ENCODE measurements at places on chromosomes 7 and 10.

DNA sequence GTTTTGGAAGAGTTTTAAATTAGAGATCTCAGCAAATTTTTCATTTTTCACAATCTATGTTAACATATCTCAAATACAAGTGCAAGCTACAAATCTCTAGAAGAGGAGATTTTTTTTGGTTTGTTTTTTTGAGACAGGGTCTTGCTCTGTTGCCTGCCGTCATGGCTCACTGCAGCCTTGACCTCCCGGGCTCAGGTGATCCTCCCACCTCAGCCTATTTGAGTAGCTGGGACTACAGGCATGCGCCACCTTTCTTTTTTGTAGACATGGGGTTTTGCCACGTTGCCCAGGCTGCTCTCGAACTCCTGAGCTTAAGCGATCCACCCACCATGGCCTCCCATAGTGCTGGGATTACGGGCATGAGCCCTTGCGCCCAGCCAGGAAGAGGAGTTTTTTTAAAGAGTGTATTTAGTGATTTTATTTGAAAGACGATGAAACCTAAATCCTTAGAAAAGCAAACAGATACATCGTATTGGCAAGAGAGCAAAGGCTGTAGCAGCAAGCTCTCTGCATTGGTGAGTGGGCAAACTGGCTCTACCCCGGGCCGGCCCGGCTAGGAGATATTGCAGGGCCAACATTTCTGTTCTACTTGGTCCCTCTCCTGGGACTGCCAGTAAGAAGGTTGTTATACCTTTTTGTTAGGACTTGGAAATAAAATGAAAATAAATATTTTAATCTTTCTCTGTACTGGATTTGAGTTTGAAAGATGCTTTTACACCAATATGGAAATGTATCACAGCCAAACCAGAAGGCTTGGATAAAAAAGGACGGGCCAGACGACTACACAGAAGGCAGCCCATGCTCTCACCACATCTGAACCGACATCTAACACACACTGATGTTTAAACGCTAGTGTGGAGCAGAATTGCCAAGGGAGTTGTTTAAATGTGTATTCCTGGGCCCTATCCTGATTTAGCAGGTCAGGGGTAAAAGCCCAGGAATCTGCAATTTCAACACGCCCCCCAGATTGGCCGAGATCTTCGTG is 49.6 kb upstream of the RHEB start:
- DNase-seq = no peak

DNA sequence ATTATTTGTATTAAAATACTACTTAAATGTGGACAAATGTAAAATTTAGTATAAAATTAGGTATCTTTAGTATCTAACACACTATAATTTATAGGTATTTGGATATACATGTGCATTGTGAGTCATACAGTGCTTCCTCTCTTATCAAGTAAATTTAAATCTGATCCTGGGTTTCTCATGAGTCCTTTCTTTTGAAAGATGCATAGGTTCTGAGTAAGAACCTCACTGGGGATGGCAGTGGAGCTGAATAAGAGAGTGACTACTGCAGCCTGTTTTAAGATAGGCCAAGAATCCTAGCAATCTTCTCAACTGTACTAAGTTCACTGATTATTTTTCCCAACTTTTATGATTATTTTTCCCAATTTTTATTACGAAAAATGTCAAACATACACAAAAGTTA is 16.2 kb downstream of the CEP55 start:
- no peak for DNase-seq

DNA sequence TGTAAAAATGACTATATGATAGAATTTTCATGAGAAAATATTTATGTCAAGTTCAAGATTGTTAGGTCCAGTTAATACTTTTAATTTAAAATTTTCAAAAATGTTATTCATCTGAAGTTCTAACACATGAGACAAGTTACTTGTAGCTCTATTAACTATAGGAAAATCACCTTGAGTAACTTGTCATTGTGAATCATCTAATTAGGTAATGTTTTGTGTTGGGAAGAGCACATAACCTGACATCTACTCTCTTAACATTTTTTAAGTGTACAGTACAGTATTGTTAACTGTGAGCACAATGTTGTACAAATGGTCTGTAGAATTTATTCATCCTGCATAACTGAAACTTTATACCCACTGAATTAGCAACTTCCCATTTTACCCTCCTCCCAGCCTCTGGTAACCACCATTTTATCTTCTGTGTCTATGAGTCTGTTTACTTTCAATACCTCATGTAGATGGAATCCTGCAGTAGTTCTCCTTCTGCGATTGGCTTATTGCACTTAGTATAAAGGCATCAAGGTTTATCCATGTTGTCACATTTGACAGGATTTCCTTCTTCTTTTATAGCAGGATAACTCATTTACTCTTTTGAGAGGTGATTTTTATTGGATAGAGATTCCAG is 54.6 kb downstream of the ARL4A start:
- DNase-seq = no peak

- DNase-seq = no peak
Observed at GRCh38 chr10:13787015-13787421, 200.3 kb downstream of the PRPF18 start.

DNA sequence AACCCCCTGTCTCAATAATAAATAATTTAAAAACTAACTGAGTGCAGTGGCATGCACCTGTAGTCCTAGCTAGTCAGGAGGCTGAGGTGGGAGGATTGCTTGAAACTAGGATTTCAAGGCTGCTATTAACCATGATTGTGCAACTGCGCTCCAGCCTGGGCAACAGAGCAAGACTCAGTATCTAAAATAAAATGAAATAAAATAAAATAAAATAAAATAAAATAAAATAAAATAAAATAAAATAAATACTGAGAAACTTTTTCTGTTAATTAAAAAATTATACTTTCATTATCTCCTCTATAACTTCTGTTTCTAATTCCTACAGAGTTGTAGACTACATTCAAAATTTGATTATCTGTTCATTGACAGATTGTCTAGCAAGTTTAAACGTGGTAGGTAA is 999.4 kb downstream of the ANKRD7 start:
- no peak for DNase-seq

DNA sequence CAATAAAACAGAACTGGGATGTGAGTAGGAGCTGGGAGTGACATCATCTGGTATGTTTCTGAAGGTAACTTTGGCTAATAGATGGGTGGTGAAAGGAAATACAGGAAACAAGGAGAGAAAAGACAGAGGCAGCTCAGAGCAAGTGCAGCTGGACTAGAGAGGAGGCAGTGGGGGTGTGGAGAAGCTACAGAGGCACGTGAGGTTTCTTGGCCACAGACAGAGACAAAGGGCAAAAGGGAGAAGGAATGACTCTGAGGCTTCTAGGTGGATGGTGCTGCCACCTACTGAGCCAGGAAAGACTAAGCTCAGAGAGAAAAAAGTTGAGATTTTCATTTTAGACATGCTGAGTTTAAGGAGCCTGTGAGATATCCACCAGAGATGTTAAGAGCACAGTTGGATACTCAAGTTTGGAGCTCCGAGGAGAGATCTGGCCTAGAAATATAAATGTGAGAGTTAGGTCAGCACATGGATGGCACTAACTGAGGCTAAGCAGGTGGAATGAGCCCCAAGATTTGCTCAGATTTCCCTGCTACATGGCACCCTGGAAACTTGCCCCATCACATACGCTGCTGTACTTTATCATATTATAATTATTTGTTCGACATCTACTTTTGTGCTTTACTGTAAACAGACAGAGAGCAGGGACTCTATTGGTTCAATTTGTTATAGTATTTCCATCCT is 293.0 kb upstream of the IMMP2L start:
- DNase-seq = peak; percentile 59

DNA sequence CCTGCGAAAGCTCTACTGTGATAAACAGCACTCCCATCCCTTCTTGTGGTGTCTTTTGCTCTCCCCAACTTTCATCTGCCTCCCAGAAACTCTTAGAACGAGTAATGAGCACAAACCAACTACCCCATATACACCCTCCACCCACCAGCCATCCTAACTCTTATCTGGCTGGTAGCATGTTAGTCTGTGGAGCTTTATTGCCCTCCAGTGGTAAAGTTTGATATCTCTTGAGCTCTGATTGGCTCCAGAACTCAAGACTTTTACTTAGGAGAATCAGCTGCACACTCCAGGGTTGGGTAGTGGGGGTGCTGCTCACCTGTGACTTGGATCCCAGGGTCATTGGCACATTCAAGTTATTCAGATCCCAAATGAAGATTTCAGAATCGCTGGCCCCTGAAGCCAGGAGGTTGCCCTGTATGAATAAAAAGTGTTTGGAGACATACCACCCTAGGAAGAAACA is 10.9 kb downstream of the SEC31B start:
- DNase-seq = peak; percentile 81

- DNase-seq = no peak
Observed at GRCh38 chr10:35378541-35379210, 42.4 kb downstream of the CCNY start.

DNA sequence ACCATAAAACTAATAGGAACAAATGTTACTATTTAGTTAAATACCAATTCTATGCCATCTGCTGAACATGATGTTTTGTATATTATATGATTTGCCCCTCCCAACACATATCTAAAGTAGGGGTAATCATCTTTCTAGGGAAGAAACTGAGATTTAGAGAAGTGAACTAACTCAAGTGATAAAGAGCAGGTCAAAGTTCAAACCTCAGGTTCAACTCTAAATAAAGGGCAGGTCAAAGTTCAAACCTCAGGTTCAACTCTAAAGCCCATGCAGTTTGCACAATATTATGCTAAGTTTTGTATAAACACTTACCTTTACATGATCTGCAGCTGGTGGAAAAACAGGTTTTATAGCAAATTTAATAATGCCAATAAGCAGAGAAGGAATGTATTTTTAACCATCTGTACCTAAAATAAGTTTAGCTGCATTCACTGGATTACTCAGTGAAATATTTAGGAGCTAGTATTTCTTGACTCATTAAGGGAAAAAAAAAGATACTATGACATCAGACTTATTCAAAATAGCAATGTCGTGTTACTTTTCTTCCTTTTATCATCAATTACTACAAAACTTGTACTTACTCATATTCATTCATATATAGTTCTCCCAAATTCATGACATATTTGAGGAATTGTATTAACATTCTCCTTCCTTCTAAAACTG is 1194.3 kb upstream of the CELF2 start:
- DNase-seq = no peak

GRCh38 chr10:29557665-29558064 is 77.1 kb downstream of the SVIL start:
- no peak for DNase-seq

DNA sequence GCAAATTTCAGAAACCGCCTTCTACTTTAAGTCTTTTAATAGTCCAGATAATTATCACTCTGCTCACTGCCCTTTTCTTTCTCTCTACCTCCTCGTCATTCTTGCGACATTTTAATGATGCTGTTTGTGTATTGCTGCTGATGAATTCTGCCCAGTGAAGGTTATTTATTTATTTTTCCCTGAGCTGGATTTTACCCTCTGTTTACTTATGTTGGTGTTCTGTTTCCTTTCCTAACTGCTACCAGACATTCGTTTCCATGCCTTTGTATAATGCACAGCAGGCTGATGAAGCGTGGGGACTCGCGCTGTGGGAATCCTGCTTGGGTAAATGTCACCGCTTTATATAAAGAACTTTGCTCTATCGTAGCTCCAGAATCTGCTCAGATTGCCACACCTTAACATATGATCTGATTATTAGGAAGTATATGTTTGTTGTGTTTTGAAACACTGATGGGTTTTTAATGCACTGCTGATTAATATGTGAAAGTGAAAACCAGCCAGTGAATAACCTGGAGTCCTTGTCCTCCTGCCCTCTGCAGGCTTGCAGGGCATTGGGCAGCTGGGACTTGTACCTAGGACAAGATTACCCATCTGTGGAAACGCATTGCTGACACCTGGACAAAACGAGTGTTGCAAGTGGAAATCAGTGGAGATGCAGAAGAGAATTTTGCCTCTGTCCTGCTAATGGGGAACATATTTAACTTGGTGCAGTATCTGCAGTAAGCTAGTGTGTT is 291.5 kb downstream of the SDK1 start:
- peak; percentile 28 for DNase-seq

DNA sequence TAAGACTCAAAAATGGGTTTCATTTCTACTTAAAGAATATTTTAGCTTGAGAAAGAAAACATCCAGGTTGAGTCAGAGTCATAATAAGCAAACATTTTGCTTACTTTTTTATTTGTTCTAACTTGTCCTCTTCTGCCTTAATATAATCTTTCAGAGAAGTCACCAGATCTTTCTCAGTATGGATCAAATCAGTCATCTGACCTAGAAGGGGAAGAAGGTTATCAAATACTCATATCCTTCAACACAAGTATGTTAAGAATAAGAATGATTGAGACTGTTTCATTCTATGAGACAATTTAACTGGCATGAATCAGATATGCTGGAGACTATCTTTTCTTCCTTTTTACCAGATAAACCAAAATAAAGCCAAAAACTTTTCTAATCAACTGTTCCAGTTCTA is 23.0 kb downstream of the P4HA1 start:
- DNase-seq = no peak

DNA sequence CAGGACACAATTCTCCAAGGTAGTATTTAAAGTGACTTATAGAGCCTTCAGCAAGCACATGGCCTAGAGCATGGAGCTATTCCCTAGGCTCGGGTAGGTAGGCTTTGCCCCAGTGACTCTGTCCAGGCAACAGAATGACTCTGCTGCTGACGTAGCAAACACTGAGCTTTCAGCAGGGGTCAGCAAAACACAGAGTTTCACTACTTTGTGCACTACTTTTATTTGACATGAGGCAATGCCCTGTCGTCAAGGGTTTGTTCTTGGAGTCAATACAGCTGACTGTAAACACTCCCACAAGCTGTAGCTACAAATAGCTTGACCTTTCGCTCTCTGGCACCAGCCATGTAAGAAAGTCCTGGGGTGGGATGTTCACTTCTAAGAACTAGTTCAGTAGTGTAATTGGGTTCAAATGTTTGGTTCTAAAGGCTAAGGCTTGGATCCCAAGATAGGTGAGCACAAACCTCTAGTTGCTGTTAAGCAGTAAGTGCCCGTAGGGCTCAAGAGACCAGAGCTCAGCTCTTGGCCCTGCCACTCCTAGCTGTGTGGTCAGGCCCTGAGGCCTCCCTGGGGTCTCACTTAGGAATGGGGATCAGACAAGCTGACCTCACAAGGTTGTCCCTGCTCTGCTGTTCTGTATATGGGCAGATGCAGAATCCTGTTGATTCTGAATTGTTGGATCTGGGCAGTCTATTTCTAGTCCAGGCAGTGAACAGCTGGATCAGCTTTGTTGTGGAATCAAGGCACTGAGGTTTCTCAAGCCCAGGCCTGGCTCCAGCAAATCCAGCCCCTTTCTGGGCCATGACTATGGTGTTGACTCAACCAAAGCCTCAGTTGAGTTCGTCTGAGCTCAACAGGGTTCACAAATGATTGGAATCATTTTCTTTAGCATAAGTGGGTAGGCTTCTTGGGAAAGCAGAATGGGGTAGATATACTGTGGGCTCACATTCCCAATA is 10.7 kb downstream of the NODAL start:
- peak; percentile 20 for DNase-seq

Measured in neural progenitor cell (in vitro differentiated cells).